ENCODE measurements at places on chromosomes 3 and 15.

- DNase-seq = peak; percentile 48
Measured at GRCh38 chr3:72821161-72821781, 27.0 kb downstream of the SHQ1 start.

- DNase-seq = no peak
Measured at GRCh38 chr3:81920816-81921215, 159.4 kb upstream of the GBE1 start.

DNA sequence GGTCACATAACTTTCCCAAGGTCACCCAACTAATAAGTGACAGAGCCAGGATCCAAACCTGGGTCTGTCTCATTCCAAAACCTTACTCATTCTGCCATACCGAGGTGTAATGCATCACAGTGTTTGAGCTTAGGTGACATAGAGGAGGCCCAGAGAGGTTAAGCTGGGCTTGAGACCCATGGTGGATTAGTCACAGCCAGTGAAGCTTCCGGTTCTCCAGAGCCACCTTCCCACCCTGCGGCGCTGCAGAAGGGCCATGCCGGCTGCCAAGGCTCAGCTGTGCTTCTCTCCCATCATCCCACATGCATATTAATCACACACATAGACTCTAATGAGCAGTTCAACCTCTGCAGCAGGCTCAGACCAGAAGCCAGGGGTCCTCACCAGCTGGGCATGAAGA, 42.2 kb downstream of the SPSB4 start:
- no peak for DNase-seq

GRCh38 chr15:67999320-68000100, 54.6 kb upstream of the PIAS1 start:
- no peak for DNase-seq

DNA sequence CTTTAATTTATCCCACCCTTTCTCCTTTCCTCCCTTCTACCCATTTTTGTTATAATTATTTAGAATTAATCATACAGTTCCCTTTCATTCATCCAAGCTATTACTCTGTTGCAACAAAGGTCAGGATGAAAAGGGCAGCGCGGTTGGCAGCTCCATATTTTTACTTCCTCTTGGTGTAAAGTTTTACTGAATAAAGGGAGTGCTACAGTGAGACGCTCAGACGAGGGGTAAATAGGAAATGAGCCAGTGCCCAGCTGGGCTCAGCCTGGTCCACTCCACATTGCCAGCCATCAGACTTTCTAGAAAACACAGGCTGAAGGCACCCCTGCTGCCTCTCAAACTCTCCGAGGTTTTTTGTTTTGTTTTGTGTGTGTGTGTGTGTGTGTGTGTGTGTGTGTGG, 21.9 kb upstream of the ZBTB38 start:
- no peak for DNase-seq

GRCh38 chr15:35020974-35021373, 32.9 kb upstream of the ZNF770 start:
- DNase-seq = no peak

GRCh38 chr3:62090519-62090918, 282.8 kb downstream of the FEZF2 start:
- no peak for DNase-seq

DNA sequence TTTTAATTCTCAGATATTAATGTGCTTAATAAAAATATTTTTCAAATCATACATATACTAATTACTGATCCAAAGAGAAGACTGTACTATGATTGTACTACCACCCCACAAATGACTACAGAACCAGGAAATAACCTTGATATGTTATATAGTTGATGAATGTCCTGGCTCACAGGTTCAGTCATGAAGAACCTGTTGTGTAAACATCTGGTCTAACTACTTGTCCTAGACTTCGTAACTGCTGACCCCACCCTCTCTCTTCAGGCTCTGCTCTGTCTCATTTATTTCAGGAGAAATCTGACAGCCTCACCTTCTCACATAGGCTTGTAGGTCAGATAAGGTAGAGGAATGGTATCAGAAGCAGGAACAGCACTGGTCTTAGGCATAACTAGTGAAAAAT, 14.7 kb upstream of the CSTA start:
- no peak for DNase-seq

DNA sequence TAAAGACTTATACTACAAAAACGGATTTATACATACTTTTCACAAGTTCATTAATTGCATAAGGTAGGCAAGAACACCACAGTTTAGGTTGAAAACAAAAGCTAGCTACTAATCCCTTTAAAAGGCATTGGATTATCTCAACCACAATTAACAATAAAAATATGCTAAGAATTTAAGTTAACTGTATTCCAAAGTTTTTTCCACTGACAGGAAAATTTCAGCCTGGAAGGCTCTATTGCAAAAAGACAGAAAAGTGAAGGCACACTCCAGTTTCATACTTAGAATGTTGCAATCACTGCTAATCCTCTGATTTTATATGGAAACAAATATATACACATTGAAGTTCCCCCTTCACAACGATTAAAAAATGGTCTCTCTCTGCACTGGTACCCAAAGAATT, 71.5 kb downstream of the TJP1 start:
- DNase-seq = no peak

- no peak for DNase-seq
Measured at GRCh38 chr3:14688525-14688924, 13.6 kb downstream of the C3orf20 start.

GRCh38 chr3:88617283-88617682, 467.5 kb downstream of the C3orf38 start:
- DNase-seq = no peak

GRCh38 chr3:110262896-110263295, 808.7 kb upstream of the NECTIN3 start:
- no peak for DNase-seq

DNA sequence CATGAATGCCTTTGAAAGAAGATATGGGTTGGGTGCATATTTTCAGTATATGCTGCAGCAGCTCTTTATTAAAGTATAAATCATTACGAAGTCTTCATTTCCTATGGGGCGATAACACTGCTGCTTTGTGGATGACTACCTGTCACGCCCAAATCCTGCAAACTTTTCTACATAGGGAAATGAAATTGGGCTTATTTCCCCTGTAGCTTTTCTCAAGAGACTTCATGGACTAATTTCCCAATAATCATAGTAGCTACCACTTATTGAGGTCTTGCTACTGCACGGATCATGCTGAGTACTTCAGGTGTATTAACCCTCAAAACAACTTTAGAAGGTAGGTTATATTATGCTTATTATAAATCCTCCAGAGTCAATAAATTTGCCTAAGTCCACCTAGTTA, 8.0 kb downstream of the TGFBR2 start:
- no peak for DNase-seq

DNA sequence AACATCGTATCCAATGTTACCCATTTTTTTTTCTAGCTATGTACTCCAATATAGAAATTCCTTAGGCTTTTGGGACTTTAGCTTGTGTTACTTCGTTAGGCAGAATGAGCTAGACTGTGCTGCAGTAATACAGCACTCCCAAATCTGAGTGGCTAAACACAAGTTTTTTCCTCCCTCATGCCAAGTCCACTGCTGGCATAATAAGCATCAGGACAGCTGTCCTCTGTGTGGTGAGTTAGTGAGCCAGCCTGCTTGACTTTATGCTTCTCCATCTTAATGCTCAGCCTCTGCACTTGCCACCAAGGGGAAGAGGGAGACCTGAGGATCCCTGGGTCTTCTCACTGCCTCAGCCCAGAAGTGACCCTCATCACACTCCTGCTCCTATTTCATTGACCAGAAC, 18.2 kb upstream of the ACOX2 start:
- DNase-seq = no peak

- DNase-seq = peak; percentile 93
Measured at GRCh38 chr15:60751985-60752952, 273.3 kb upstream of the ICE2 start.

GRCh38 chr3:115520241-115520640, 103.1 kb upstream of the GAP43 start:
- no peak for DNase-seq

- DNase-seq = peak; percentile 53
Measured at GRCh38 chr3:196431181-196432136, 768 bp downstream of the UBXN7 start.

- DNase-seq = peak; percentile 7
Measured at GRCh38 chr3:134707908-134708597, 57.2 kb upstream of the KY start.

GRCh38 chr15:66404532-66404931, 17.8 kb downstream of the MAP2K1 start:
- DNase-seq = no peak

DNA sequence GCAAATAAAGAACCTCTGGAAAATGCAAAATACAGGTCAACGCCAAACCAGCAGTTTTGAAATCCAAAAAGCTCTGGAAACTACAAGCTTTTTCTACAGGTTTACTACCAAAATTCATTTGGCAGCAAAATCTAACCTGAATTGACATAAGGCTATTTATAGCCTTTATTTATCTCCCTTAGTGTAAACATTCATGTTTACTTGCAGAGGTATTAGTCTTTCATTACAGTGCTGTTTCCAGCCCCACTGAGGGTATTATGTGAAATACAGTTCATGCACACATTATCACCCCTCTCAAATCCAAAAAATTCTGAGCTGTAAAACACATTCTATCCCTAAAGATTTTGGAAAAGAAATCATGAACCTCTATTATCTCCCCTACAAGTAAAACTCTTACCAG, 7.2 kb downstream of the SKIC8 start:
- DNase-seq = no peak

DNA sequence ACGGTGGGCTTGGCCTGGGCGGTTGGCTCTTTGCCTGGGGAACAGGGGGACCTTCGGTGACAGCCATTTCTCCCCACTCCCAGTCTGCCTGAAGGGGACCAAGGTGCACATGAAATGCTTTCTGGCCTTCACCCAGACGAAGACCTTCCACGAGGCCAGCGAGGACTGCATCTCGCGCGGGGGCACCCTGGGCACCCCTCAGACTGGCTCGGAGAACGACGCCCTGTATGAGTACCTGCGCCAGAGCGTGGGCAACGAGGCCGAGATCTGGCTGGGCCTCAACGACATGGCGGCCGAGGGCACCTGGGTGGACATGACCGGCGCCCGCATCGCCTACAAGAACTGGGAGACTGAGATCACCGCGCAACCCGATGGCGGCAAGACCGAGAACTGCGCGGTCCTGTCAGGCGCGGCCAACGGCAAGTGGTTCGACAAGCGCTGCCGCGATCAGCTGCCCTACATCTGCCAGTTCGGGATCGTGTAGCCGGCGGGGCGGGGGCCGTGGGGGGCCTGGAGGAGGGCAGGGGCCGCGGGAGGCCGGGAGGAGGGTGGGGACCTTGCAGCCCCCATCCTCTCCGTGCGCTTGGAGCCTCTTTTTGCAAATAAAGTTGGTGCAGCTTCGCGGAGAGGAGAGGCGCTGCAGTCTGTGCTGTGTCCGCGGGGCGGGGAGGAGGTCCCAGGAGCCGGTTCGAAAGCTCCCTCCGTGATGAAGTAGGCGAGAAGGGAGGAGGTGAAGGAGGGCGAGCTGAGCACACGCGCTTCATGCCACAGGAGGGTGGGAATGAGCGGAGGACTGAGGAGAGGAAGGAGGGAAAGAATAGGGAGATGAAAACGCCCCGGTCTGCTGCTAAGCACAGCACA, 9.6 kb downstream of the CLEC3B start:
- DNase-seq = peak; percentile 27

DNA sequence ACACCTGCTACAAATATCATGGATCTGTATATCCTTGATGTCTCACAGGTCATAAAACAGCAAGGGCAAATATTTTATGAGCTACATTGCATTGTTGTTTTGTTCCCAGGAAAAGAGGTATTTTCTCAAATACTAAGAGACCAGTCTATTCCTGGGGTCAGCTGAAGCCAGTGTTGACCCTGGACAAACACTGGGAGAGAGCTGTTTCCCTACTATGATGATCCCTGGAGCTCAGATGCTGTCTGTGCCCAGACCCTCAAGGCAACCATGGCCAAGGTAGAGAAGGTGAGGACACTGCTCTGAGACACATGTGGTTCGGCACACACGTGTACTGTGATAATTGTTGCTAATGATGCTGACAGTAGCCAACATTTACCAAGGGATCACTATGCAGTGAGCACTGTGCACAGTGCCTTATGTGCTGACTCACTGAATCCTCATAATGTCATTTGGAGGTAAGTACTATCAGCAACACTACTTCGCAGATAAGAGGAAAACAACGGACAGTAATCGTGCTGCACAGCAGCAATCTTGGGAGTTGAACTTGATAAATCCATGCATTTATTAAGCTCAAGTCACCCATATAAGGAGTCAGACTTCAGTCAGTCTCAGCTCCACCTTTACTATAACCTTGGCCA, 943.6 kb downstream of the FHIT start:
- no peak for DNase-seq

DNA sequence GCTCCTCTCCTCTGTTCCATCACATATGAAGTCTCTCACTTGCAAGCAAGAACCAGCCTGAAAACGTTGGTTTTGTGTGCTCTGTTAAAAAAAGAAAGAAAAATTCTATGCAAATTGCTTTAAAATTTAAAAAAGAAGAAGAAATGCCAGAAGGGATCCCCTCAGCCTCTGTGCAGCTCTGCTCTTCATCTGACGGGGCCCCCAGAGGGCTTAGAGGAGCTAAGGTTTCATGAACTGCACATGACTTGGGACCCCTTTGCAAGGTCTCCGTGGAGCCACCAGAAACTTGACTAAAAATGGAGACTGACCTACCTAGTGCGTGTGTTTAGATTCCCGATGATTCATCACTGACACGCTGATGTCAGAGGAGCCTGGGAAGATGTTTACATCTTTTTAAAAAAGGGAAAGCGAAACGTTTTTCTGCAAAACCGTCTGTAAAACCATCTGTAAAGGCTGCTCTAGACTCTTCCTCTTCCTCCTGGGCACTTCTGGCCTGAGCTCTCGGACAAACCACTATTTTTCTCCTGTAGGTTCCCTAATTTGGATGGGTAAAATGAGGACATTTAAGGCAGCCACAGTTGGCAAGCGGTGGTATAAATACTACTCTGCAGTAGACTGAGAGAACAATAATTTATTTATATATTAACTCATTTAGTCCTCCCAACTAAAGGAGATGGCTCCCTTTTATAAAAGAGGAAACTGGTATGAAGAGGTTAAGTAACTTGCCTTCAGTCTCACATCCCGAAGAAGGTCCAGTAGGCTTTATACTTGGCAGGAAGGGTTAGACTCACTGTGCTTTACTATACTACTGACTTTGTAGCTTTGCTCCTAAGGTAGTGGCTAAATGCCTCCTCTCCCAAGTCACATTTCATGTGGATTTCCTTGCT, 67.2 kb upstream of the POLG start:
- peak; percentile 47 for DNase-seq

DNA sequence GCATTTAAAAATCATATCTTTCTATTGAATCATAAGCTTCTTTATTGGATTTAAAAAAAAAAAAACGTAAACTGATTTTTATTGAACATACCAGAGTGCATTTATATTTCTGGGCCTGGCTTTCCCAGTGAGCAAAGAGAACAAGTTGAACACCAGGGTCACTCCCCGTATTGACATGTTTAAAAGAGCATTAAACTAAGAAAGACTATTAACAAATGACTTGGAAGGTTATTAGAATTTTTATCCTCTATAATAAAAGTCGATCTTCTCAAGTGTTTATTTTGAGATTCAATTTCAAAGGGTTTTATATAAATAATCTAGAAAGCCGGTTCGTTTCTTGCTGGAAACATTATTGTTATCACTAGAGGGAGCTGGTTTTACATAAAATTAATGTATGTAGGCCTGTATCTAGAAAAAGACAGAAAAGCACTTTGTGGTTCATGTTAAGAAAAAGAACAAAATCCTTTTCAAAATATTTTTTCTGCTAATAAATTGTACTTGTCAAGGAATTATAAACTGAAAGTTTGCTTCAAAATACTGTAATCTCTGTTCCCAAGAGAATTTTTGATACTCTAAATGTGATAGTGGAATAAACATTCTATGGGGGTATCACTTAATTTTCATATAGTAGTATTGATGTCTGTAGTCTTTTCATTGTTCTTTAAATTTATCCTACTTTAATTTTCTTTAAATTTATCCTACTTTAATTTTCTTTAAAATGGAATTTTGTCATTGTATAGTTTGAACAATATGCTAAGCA, 321.8 kb upstream of the MME start:
- peak; percentile 65 for DNase-seq

All from astrocyte of the spinal cord (primary cell).